ENCODE measurements at places on chromosomes 16 and 17. TPM values are rescaled to one million over a fixed set of nuclear protein-coding genes. Genes with fewer than 3 reads are reported as not detected.

- DNase-seq = no peak
Measured at GRCh38 chr17:29279397-29280070, 14.4 kb downstream of the NUFIP2 start.

DNA sequence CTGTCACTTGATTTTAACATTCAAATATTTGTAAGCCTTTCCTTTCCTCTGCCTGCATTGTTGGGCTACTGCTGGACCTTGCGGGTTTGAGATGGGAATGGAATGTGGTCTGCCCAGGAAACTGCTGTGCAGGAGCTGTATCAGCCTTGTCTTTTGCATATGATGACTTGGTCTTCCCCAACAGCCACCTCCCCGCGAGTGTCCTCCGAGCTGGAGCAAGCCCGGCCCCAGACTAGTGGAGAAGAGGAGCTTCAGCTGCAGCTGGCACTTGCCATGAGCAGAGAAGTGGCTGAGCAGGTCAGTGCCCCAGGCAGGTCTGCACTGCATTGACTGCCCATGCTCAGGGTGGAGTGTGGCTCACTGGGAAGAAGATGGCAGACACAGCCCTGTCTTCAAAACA, 52.8 kb downstream of the B9D1 start:
- no peak for DNase-seq

DNA sequence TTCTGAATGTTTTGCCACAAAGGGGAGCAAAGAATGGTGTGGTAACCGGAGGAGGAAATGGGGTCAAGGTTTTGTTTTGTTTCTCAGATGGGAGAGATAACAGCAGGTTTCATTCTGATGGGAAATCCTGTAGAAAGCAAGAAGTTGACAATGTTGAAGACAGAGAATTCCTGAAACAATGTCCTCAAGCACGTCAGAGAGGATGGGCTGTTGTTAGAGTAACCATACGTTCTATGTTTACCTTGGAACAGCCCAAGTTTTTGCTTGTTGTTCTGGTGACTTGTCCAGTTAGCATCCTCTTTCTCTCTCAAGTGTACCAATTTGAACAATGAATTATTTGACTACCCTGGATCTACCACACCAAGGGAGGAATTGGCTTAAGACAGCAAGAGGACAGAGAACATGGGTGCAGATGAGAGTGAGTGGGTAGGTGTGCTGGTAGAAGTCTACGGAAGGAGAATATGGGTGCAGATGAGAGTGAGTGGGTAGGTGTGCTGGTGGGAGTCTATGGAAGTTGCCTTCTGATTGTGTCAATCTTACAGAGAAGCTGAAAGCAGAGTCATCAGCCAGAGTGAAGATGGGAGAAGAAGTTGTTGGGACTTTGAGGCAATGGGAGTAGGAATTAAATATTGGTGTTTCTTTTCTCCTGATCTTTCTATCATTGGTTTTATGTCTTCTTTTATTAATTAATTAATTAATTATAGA, 14.8 kb upstream of the NSRP1 start:
- no peak for DNase-seq

GRCh38 chr16:69711115-69711740, 15.1 kb downstream of the NQO1 start:
- DNase-seq = no peak

SEPTIN12 gene
- total RNA-seq = not detected
